ENCODE measurements at places on chromosomes 1 and 21.
A peak's percentile ranks its signal among the peaks of the same experiment; 100 is the strongest.

- DNase-seq = no peak
Measured at GRCh38 chr1:210692796-210693195, 364.1 kb downstream of the HHAT start.

DNA sequence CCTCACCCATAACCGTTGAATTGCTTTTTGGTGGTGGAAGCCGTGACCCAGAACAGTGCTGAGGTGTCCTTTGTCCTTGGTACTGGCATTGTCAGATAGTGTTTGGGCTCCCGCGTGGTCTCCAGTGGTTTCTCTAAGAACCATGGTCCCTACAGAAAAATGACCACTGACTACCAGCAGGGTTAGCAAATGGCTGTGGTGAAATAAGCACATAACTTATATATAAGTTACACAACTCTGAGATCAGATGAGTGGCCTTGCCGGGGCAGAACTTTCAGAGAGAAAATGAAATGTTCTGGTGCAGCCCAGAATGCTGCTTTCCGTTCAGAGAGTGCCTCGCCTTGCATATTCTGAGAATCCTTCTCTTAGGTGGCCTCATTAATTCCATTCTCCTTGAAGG is 5.0 kb downstream of the SLC37A1 start:
- no peak for DNase-seq

GRCh38 chr1:57272150-57272549 is 151.7 kb downstream of the DAB1 start:
- DNase-seq = no peak

- DNase-seq = no peak
Measured at GRCh38 chr1:198771563-198772153, 132.8 kb downstream of the PTPRC start.

GRCh38 chr1:24779689-24780464 is 34.6 kb downstream of the CLIC4 start:
- DNase-seq = no peak

DNA sequence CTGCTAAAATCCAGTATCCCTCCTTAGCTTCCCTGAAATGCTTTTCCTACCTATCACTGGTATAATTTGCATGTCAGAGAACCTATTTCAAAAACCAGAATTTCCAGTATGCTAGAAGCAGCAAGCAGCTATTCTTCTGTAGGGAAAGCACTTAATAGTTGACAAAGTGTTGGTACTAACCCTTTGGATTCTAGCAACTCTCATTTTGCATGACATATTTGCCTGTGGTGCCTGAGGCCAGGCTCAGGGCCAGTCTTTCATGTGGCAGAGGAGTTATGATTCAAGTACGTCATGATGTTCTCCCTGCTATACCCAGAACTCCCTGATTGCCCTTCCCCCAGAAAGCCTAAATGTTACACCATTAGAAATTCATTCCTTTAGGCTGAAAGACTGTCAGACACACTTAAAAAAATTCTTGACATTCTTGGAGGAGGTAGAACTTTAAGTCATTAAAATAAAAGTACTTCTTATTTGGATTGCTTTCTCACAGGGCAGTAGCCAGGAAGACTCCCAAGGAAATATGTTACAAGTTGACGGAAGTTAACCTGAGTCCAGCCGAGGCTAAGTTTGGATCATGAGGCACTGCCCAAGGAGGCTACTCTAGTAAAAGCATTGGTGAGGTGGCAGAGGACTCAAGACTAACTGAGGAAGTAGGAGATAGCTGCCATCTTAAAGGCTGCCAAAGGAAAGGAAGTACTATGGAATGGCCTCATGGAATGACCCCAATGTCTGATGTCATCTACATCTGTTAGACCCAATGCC is 298.4 kb upstream of the SPAG17 start:
- DNase-seq = no peak

DNA sequence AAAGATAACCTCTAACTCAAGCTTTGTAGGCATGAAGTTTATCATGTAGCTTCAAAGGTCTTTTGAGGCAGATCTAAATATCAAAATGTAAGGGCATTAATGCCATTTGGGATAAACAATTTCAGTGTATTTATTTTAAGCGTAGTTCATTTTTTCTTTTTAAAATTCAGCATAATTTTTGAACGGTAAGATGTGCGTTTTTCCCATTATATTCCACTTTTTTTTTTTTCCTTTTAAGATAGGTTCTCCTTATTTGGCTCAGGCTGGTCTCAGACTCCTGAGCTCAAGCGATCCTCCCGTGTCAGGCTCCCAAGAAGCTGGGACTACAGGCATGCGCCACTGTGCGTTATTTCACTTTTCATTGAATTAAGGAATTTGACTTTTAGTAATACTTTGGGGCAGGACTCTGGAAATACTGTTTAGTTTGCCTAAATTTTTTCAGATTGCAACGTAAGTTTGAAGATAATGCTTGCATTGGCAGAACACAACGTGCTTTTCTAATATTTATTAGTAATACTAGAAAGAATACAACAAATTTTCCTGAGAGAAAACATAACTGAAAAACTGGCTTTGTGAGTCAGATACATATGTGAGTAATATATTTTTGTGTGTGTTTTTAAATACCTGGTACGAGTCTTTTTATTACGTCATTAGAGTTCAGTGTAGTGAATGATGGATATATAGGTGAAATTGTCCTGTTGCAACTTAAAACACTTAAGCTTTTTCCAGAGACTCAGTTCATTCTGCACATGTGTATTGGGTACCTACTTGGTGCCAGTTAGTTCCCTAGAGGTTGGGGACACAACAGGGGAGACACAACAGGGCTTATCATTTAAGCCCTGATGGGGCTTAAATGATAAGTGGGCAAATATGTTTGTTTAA is 2.2 kb downstream of the RALGPS2 start:
- DNase-seq = peak; percentile 14

DNA sequence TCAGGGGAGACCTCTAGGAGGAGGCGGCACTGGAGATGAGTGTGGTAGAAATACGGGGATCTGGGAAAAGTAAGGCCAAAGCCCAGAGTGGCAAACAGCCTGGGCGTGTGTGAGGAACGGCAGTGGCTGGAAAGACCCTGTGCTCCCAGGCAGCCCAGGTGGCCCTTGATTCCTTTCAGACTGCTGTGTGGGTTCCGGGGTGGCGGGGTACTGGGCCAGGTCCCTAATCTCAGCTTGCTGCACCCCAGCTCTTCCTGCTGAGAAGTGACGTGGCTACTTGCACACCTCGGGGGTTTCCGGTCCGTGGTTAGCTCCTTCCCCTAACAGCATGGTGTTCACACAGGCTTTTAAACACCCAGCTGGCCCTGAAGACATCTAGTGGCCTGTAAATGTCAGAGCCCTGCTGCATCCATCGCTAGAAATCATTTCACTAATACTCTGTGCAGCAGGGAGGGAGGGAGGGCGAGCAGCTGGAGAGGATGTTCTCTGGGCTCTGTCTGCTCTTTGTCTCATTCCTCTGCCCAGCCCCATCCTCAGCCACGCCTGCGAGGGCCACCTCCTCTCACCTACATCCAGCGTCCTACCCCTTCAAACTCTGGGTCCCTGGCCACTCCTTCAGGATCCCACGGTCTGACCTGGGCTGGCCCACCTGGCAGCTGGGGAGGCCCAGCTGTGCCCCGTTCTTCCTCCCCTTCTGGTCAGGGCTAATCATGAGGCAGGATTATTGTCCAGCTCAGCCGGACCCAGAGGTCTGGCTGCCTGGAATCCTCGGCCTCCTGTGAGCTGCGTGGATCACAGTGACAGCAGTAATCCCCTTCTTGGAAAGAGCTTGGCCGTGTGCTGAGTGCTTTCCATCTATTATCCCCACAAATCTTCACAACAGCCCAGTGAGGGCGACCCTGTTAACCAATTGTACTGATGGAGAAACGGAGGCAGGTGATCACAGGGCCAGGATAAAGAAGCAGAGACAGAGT is 7.2 kb downstream of the ZDHHC18 start:
- DNase-seq = no peak

DNA sequence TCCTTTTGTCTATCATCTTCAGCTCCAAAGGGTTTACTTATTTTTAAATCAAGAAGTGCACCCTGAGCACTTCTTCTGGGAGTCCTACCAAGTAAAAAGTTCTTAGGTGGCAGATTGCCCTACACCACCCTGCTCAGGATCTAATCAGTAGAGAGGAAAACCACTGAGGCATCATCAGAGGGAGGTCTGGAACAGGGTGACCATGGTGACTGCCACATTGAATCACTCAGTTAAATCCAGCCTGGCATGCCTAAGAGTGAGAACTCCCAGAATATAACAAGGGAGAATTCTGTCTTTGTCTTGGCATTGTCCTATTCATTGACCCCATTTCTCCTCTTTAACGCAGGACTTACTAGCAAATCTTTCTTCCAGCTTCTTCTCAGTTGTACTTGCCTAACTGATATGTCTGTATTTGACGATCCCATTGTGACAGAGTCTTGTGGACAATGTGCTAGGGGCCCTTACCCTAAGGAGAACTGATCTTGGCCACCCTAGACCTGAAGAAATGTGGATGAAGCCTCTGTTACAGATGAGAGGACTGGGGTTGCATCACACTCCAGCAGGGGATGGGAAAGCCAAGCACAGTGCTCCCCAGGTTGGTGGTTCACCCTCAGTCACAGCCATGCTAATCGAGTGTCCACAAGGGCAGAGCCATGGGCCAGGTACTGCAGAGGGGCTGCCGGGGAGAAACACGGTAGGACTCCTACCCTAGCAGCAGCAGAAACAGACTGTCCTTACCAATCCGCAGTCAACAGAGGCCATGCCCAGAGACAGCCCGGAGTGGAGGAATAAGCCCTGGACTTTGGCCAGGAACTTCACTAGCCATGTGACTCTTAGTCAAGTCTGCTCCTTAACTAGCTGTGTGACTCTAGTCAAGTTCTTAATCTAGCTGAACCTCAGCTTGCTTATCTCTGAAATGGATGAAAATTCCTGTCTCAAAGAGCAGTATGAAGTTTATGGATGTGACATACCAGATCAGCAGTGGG is 15.4 kb downstream of the PKP1 start:
- DNase-seq = no peak

DNA sequence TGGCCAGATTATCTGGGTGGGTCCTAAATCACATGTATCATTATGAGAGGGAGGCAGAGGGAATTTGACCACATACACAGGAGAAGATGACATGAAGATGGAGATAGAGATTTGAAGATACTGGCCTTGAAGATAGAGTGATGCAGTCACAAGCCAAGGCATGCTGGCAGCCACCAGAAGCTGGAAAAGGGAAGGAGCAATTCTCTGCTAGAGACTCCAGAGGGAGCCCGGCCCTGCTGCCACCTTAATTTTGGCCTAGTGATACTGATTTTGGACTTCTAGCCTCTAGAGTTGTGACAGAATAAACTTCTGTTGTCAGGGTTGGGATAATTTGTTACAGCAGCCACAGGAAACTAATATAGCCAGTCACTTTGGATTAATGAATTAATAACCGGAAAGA is 2.2 kb upstream of the PRDM2 start:
- DNase-seq = no peak

DNA sequence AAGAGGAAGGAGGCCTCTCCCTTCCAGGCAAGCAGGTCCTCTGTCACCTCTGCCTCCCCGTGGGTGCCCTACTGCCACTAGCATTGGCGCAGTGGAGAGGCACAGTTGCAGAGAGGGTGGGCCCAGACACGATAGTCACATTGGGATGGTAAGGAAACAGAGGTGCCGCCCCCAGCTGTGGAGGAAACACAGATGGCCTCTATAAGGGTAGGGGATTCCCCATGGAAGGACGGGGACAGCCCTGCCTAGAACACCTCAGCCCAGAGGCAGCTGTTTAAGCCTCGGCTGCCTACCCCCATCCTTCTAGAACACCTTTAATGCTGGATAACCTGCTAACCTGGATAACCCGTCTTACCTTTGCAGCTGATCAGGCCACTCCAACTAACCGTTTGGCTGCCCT is 65.7 kb upstream of the CNTN2 start:
- no peak for DNase-seq

GRCh38 chr1:41135196-41135947 is 106.7 kb downstream of the SCMH1 start:
- DNase-seq = no peak

- DNase-seq = no peak
Measured at GRCh38 chr1:97108179-97108578, 386.6 kb downstream of the PTBP2 start.

- DNase-seq = no peak
Measured at GRCh38 chr1:100606438-100606837, 68.5 kb downstream of the GPR88 start.

DNA sequence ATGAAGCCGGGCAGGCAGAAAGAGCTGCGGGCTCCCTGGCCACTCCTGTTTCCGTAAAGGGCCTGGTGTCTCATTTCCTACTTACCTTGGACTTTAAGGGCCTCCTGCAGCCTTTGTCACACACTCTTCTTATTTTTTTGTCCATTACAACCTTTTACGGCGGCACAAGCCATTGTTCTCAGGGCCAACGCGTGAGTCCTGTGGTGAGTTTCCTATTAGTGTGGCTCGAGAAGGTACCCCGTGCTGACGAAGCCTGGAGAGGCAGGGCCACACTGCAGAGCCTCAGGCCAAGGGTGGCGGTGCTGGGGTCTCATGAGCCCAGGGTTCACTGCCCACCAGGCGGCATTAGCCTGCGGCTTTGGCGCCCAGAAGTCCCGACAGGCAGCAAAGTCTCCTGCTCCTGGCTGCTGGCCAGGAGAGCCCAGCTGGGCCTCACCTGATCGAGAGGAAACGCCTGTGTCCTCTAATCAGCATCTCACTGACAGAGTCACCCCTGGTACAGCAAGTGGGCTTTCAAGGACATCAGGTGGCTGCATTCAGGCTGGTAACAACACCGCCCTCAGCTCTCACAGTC is 62.0 kb downstream of the SIK1 start:
- no peak for DNase-seq

DNA sequence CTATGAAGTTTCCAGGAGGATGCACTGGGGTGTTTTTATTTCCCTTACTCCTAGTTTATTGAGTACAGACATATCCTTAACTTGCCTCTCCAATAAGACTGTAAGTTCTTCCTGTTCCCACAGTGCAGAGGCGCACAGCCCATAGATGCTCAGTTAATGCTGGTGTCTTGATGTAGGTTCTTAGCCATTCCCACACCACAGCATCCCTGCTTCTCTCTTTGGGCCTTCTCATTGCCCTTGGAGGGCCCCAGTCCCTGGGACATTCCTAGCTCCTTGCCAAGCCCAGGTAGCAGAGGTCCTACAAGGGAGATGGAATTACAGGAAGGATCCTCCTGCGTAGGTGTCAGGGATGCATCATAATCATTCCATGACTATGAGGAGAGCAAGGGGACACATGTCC is 61.6 kb upstream of the HMGB4 start:
- no peak for DNase-seq

DNA sequence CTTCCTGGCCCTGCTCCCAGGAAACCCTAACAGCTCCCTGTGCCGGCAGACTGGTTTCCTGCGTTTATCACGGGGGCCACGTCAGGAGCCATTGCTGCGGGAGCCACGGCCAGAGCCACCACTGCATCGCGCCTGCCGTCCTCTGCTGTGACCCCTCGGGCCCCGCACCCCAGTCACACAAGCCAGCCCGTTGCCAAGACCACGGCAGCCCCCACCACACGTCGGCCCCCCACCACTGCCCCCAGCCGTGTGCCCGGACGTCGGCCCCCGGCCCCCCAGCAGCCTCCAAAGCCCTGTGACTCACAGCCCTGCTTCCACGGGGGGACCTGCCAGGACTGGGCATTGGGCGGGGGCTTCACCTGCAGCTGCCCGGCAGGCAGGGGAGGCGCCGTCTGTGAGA is 26.1 kb downstream of the RNF223 start:
- no peak for DNase-seq

- DNase-seq = no peak
Measured at GRCh38 chr1:154349121-154349520, 23.8 kb downstream of the ATP8B2 start.
